ENCODE measurements at places on chromosomes 4 and X.

GRCh38 chr4:112329672-112330375 is 32.7 kb downstream of the ALPK1 start:
- no peak for DNase-seq

DNA sequence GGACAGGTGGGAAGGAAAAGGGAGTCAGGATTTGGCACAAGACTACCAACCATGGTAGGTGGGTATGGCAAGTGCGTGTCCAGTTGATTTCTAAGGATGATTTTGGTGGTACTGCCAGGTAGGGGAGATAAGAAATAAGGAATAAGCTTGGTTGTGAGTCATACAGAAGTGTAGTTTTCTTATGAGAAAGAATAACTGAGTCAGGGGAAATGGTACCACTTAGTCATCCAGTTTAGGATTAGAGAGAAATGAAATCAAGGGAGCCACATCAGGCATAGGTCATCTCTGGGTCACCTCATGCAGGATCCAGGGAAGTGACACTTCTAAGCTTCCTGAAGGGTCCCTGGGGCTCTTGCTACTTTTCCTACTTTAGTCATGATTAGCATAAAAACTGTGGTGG is 107.1 kb upstream of the C1GALT1C1 start:
- no peak for DNase-seq

DNA sequence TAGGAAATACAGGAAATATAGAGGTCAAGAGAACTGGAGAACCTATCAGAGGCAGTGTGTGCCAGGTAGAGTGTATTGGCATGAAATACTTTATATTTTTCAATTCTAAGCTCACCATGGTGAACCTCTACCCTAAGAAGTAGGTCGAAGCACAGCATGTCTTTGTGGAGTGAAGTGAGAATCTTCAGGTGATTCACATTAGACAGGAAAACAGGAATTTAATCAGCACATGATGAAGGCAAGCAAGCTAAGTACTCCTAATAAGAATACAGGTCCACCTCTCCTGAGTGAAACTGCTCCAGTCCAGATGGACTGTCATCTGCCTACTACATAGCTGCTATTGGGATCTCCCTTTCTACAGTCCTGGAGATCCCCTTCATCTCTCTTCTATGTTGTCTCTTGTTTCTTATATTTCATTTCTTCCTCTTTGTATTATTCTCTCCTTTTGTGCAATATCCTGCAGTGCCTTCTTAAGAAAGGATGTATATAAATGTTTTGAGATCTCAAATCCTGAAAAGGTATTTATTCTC is 159.0 kb downstream of the LRBA start:
- DNase-seq, result no peak

DNA sequence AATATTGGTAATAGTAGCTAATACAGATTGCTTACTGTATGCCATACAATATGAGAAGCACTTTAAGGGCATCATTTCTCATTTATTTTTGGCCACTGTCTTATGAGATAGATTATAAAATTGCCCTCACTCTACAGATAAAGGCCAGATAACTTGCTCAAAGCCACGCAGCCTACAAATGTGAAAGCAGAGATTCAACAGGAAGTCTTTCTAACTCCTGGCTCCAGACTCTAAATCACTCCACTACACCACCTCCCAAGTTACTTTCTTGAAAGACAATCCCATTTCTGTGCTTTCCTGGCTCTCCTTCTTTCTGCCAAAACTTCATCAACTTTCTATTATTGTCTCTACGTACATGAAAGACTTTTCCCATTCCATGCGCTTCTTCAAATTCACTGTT is 194.7 kb downstream of the FBXO8 start:
- no peak for DNase-seq

GRCh38 chr4:27787195-27787594 is 926.6 kb downstream of the STIM2 start:
- no peak for DNase-seq

- DNase-seq, result no peak
Measured at GRCh38 chr4:11487139-11487538, 58.4 kb upstream of the HS3ST1 start.

- no peak for DNase-seq
Measured at GRCh38 chrX:124938715-124939114, 381.0 kb upstream of the TEX13C start.

DNA sequence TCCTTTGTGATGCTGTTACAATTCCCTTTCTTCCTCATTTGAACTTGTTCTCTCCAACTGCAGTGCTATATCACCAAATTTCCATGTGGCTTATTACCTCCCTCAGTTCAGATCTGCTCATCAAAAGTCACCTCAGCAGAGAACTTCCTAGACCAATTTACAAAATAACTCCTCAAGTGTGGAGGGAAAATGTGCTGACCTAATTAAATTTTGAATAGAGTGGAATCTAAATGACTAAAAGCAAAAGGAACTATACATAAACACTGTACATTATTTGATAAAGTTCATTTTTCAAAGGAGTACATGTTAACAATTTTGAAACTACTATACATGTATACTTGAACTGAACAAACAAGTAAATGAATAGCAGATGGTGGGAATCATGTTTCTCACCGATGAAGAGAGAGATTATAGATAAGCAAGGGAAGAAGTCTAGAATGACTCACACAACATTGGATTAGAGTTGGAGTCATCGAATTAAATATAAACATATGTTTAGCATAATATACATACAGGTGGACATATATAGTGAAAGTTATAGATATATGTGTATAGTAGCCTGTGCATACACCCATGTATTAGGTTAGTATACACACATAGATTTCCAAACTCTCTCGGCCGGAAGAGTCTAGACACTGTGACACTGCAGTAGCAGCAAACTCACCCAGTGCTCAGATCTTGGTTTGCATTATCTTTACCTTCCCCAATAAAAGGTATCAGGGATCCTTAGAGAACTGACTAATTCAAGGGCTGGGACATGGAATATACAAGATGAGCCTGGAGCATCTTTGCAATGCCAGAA is 318.7 kb downstream of the PCDH18 start:
- DNase-seq, result no peak

- no peak for DNase-seq
Measured at GRCh38 chr4:81348778-81349094, 123.0 kb downstream of the RASGEF1B start.

DNA sequence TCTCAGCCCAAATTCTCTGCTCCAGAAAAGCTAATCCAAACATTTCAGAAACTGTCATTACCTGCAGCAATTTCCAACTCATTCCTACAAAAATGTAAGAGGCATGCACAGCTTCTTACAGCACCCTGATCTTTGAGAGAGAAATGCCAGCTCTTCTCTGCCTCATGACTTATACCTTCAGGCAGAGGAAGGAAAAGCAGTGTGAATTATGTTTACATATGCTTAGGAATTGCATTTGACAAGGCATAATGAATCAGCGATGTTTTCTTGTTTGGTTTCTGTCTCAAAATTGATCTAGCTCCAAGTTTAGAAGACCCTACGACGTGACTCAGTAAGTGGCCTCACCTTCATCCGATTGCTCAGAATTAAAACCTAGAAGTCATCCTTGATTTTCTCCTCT is 21.8 kb upstream of the AGA start:
- DNase-seq, result no peak

- no peak for DNase-seq
Measured at GRCh38 chr4:168409089-168409801, 71.0 kb downstream of the DDX60L start.

GRCh38 chrX:103304705-103305104 is 6.1 kb downstream of the BEX2 start:
- no peak for DNase-seq

DNA sequence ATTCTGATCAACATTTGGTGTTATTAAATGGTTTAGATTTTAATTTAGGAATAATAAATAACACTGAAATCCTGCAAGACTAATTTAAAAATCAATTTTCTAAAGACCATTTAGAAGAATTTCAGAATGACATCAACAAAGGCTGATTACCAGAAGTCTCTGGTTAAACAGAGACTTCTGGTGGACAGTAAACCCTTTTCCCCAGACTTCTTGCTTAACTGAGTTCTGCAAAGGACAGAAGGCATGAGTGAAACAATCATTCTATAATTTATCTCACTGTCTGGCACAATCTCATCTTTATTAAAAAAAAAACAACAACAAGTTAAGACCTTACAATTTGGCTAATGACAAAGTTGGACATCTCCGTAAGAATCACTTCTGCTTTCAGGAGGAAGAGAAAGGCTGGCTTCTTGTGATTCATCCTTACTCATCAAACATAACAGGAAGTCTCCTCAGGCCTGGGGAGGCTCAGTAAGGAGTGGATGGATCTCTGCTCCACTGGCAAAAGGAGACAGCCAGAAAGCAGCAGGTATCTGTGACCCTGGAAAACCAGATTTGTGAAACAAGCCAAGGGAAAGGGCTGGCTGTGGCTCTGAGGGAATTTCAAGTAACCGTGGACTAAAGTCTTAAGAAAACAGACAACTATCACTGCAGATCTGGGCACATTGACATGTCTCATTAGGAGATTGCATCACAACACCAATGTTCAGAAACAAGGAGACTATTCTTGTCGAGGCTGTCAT is 908 bp upstream of the TLR6 start:
- peak; percentile 37 for DNase-seq

DNA sequence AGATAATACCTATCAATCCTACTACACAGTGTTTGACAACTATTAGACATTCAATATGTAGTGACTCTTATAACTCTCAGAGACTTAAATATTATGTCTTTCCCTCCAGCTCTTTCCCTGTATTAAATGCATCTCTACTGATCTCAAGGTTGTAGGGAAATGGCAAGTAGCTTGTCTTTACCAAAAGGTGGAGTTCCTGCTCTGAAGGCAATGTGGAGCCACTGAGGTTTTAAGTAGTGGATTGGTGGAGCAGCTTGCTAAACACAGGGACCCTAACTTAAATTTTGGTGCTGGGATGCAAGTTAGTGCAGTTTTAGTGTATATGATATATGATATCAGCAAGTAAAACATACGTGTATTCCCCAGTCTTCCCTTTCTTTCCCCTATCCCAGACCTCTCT is 13.1 kb downstream of the FNIP2 start:
- no peak for DNase-seq

DNA sequence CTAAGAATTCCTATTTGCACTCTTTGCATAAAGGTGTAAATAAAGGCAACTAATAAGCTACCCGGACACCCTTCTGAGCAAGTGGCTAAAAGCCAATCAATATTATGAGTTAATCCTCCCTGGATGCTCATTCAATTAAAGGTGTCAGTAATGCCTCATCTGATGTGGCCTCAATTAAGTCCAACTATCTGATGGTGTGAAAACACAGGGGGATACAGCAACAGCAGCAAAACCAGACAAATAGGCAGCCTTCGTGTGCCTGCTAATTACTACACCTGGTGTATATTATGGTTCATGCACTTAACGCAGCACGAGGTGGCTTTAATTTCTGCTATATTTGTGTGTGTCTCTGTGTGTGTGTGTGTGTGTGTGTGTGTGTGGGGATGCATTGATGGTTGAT is 244.4 kb downstream of the DCLK2 start:
- DNase-seq, result no peak

GRCh38 chrX:8042304-8042703 is 115.1 kb upstream of the PNPLA4 start:
- no peak for DNase-seq

GRCh38 chr4:66736606-66737005 is 808.7 kb downstream of the CENPC start:
- no peak for DNase-seq

GRCh38 chrX:43817444-43817843 is 64.8 kb downstream of the MAOB start:
- DNase-seq, result no peak

DNA sequence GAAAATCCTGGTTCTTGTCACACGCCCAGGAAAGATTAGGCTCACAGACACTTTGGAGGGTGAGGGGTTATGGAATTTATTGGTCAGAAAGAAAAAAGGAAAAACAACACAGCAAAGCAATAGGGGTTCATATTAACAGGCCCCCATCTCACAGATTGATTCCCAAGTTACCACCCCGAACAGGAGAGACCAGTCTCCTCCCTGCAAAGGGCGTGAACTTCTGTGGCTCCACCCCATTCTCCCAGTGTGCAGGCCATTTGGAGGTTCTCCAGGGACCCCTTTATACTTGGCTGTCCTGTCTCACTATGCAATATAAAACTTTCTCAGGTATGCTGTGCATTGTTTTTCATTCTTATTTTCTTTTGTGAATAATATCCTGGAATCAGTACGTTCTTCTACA is 7.4 kb downstream of the FGF2 start:
- DNase-seq, result no peak

DNA sequence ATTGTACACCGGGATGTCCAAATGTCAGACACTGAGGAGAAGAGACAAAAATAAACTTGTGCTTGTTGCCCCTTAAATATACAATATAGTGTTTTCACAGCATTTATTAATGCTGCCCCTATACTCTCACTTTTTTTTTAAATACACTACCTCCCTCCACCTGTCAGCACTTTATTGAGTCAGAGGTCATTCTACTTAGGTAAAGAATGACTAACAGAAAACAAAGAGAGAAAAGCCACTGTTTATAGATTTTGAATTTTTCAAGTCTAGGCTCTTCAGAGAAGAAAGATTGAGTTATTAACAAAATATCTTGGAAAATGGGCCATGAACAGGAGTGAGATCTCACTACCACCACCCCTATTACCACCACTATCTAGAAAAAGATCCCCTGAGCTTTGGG is 58.1 kb downstream of the NIPAL1 start:
- DNase-seq, result no peak

- DNase-seq, result no peak
Measured at GRCh38 chr4:153146961-153147360, 57.3 kb upstream of the TRIM2 start.

DNA sequence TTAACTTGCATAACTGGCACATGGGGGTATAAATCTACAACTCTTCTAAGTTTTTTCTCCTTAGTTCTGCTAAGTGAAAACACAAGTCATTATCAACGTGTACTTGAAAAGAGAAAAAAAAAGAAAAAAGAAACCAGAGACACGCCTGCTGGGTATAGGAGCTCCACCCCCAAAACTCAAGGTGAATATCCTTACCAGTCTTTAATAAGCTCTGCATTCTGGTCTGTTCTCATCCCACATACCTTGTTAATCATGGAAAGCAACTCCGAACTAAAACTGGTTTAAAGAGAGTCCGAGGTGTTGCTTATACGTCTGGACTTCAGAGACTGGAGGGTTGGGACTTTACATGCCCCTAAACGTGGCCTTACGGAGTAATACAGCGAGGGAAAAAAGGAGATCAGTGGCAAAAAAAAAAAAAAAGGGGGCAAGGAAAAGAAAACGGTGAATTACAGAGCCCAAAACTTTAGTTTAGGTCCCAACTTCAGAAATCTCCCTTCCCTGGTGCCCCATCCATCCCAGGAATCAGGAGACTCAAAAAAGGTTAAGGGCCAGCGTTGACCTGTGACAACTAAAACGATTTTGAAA is 1.0 kb downstream of the PGRMC2 start:
- DNase-seq, result peak; percentile 16

GRCh38 chr4:80322716-80323115 is 12.8 kb upstream of the CFAP299 start:
- no peak for DNase-seq

- no peak for DNase-seq
Measured at GRCh38 chr4:185722029-185722316, 90.0 kb downstream of the SORBS2 start.

DNA sequence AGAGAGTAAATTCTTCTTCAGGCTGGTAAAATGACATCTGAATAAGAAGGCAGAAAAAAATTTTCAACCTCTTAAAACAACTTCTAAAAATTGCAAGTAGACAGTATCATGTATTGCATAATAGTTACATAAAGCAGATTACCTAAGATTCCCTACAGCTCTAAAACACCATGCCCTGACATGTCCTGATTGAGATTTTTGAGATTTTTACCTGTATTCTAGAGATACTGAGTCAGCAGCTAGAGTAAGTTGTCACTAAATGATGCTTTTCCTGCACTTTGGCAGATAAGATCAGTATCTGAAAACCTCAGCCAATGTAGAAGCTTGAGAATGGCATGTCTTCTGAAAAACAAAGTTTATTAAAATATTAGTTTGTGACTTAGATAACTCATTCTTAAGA is 713.6 kb downstream of the CCSER1 start:
- no peak for DNase-seq
